ENCODE measurements at places on chromosomes 4 and X.

DNA sequence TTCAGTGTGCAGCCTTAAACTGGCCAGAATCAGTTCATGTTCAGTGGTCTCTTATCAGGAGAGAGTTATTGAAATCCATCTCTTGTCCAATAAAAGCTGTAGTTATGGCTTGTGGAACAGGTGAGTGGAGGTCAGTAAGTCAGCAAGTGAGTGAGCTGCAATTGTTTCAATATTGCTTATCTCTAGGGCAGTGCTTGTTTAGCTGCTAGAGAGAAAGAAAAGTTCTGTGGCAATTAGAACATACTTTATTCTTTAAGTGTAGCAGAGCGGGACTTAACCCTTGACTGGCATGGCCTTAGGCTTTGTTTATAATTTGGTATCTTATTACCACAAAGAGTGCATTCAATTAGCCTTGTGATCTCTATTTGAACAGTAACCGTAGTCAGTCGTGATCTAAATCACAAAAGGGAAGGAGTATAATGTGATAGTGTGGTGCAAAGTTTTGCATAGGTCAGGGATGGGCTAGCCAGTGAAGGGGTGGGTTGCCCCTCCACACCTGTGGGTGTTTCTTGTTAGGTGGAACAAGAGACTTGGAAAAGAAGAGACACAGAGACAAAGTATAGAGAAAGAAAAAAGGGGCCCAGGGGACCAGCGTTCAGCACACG, 6.9 kb upstream of the ETDC start:
- no peak for DNase-seq

DNA sequence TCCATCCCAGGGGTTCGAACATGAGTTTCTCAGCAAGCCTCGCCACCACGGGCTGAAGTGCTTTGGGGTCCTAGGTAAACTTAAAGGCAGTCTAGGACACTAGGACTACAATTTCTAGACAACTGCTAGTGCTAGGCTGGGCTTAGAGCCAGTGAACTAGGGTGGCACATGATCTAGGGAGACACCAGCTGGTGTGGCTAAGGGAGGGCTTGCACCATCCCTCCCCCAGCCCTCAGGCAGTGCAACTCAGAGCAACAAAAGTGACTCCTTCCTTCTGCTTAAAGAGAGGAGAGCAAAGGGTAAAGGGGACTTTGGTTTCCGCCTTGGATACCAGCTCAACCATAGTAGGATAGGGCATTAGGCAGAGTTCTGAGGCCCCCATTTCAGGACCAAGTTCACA, 162.5 kb upstream of the AFF2 start:
- DNase-seq, result no peak

DNA sequence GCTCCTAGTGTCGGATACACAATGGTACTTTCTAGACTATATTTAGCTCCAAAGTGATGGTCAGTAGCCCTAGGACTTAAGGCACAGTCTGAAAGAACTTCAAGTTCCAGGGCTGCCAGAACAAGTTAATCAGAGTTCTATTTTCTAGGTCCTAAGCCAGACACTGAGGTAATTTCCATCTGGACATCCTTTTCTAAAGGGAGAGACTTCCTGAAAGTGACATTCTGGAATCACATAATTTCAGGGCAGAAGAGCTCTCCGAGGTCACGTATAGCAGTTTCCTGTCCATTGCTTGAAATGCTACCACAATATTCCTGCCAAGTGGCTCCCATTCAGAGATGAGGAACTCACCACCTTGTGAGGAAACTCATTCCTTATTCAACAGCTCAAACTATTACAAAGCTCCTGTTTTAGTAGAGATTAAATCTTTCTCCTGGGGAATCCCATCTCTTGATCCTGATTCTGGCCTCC, 117.9 kb downstream of the COL25A1 start:
- DNase-seq, result peak; percentile 5

- DNase-seq, result peak; percentile 25
Observed at GRCh38 chr4:170202721-170203120, 113.0 kb upstream of the AADAT start.

DNA sequence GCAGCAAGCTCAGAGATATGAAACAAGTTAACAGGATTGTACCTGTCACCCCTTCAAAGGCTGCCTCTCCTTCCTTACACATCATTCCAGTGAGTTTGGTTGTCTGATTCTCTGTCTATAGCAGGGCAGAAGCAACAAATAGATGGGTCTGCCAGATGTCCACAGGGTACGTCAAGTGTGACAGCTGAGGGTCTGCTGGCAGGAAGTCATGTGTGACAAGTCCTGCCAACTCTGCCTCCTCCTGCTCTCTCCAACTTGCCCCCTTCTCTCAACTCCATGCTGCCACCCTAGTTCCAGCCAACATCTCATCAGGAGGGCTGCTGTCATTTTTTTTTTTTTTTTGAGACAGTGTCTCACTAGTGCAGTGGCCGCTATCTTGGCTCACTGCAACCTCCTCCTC, 109.2 kb downstream of the NSUN7 start:
- no peak for DNase-seq

- DNase-seq, result no peak
Observed at GRCh38 chr4:148901075-148901705, 459.0 kb upstream of the NR3C2 start.

DNA sequence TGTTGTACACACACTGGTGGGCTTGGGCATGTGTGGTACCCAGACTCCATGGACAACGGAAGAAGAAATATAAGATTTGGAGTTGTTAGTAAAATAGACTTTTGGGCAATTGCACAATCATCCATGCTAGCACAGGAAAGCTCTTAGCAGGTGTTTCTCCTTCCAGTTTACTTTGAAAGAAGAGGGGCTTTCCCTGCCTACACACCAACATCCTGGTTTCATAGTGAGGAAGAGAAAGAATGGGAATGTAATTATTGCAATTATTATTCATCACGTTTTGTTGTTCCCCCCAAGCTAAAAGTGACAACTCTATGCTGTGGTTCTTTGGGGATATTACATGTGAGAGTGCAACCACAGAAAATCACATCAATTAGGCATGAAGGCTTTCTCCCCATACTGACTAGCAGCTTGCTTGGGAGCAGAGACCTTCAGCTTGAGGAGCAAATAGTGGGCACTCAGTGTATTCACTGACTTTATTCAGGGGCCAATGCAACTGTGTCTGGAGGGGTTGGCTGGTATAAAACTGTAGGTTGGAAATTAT, 57.2 kb upstream of the PUDP start:
- no peak for DNase-seq

GRCh38 chr4:41799126-41799525, 50.6 kb upstream of the PHOX2B start:
- no peak for DNase-seq

GRCh38 chrX:13535376-13536165, 33.8 kb upstream of the EGFL6 start:
- no peak for DNase-seq

GRCh38 chr4:83961575-83961974, 425.7 kb downstream of the GPAT3 start:
- no peak for DNase-seq

DNA sequence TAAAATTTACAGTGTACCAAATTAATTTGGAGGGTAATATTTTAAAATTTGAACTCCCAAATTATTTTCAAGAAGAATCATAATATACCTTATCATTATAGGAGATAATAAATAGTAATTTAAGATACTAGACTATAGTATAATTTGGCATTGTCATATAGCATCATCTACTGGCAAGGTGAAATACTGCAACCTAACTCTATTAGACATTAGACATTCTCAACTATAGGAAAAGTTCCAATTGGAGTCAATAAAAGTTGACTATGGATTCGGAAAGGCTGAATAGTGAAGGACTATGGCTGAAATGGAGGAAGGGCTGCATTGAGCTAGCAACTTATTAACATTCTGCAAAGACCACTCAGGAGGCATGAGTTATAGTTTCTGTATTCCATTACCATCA, 113.0 kb downstream of the PRDM5 start:
- DNase-seq, result peak; percentile 16

DNA sequence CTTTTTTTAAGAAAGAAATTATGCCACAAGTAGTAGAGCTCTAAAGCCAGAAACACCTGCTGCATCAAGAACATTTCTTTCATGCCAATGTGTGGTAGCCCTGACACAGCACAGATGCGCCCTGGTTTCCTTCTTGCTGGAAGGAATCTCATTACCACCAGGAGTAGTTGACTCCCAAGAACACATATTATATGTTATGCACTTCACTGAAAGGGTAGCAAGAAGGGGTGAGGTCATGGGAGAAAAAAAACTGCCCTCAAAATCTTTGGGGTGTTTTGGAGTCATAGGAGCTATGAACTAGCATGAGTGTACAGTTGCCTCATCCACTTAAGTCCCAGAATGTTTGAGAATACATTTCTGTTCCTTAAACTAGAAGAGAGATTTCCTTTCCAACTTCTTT, 185.8 kb upstream of the C1QTNF7 start:
- DNase-seq, result peak; percentile 38

GRCh38 chr4:38979511-38980230, 52.5 kb downstream of the TMEM156 start:
- DNase-seq, result no peak

DNA sequence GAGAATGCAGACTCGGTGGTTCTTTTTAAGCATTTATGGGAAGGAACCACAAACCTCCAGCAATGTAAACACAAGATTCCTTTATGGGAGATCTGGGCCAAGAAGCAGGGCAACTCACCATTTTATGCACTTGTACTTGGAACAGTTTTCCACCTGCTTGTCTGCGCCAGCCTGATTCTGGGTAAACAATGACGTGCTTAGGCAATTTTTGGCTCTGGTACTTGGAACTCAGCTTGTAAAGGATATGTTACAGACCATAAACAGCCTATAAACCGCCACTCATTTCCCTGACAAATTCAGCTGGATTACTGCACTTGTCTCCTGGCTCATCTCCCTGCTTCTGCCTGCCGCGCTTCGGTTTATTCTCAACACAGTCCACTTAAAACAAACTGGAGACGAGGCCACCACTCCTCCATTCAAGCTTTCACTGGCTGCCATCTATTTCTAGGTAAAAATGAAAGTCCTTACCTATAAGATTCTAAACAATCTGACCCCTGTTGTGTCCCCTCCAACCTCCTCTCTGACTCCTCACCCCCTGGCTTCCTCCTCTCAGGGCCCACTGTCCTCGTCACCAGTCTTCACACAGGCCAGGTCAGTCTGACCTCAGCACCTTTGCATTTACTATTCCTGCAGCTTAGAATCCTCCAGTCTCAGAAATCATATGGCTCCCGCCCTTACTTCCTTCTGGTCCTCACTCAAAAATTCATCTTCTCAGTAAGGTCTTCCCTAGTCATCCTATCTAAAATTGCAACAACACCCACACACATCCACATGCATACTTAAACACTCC, 205.9 kb upstream of the GALNT7 start:
- no peak for DNase-seq

DNA sequence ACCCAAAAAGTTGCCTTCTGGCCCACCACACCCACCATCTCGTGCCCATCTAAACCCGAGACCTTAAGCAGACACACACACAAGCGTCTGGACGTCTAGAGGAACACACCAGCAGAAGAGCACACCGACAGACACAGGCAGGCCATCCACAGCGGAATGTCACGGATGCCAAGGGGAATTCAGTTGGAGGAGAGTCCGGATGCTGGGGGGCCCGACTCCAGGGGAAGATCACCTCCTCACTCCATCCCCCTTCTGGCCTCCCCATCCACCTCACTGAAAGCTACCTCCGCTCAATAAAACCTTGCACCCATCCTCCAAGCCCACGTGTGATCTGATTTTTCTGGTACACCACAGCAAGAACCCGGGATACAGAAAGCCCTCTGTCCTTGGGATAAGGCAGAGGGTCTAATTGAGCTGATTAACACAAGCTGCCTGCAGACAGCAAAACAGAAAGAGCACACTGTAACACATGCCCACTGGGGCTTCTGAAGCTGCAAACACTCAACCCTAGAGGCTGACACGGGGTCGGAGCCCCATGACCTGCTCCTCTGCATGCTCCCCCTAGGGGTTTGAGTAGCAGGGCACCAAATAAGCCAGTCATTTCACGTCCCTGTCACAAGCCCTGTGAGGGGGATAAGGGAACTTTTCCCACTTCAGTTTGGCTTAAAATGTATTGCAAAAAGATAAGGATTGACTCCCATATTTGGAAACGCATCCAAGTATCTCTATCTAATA, 339.6 kb upstream of the PCDH10 start:
- no peak for DNase-seq

- DNase-seq, result no peak
Observed at GRCh38 chrX:68897118-68897945, 68.5 kb downstream of the EFNB1 start.

DNA sequence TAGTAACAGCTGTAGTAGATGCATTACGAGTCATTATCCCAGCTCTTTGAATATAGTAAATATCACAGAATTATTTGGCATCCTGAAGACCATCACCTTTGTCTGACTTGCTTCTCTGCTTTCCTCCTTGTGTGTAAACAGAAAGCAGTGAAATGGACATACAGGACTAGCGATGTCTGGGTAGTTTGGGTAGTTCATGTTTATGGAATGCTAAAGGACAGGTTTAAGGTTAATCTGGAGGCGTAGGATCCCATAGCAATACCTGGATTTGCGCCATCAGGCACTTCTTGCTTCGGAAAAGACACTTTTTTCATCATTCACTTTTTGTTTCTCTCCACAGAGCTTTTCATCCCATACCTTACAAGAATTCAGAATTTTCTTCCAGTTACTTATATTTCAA, 232.2 kb downstream of the GPAT3 start:
- no peak for DNase-seq

- no peak for DNase-seq
Observed at GRCh38 chr4:182770996-182771514, 146.1 kb downstream of the DCTD start.

DNA sequence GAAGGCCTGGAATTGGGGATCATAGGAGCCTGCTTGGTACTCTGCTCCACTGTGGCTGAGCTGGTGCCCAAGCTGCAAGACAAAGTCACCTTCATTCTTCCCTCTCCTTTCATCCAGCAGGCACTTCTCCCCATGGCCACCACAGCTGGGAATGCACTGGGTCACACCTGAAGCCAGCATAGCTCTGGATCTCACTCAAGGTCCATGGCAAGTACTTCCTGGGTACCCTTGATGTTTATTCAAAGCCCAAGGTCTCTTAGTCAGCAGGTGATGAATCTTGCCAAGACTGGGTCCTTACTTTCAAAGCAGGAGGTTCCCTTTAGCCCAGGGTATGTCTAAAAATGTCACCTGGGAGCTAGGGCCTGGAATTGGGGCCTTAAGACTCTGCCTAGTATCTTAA, 4.9 kb upstream of the SLC4A4 start:
- no peak for DNase-seq

- no peak for DNase-seq
Observed at GRCh38 chr4:178136736-178137345, 694.6 kb upstream of the AGA start.

DNA sequence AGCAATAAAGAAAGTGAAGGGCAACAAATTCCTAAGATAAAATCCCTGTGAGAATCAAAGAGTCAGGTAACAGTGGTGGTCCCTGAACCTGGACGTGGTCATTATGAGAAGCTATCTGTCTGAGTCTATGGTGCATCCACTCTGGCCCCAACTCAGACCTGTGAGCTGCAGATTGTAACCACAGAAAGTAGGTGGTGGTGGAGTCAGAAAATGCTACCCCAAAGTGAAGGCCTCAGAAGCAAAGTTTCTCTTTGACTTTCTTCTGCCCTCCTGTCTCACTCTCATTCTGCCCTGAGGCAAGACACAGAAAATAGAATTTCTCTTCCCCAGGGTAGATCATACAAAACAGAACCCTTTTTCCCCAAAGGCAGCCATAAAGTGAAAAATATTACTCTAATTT, 84.1 kb upstream of the NEIL3 start:
- DNase-seq, result no peak
